ENCODE measurements at places on chromosomes 4 and X.
A peak's percentile ranks its signal among the peaks of the same experiment; 100 is the strongest.

DNA sequence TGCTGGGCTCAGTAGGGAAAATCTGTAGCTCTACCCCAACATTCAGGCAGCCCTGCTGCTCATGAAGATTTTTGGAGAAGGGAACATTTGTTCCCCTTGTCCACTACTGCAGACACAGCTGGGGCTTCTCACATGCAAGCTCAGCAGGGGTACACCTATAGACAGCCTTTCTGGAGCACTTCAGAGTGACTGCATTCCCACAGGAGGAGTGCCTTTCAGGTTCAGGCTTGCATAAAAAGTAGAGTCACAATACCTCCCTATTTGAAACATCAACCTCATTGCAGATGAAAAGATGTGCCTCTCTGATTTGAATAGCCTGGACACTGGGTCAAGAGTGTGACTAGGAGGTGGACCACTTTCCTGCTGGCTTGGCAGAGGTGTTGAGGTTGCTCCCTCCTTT, 53.3 kb upstream of the NAP1L2 start:
- DNase-seq = no peak

DNA sequence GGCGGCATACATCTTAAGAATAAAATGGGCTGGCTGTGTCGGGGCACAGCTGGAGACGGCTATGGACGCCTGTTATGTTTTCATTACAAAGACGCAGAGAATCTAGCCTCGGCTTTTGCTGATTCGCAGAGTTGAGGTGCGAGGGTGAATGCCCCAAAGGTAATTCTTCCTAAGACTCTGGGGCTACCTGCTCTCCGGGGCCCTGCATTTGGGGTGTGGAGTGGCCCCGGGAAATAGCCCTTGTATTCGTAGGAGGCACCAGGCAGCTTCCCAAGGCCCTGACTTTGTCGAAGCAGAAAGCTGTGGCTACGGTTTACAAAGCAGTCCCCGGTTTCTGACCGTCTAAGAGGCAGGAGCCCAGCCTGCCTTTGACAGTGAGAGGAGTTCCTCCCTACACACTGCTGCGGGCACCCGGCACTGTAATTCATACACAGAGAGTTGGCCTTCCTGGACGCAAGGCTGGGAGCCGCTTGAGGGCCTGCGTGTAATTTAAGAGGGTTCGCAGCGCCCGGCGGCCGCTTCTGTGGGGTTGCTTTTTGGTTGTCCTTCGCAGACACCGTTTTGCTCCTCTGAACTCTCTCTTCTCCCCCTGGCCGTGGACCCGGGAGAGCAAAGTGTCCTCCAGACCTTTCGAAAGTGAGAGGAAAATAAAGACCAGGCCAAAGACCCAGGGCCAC, 1.9 kb downstream of the SHOX start:
- no peak for DNase-seq

GRCh38 chr4:16351161-16351560, 124.9 kb upstream of the TAPT1 start:
- DNase-seq = no peak

- DNase-seq = peak; percentile 10
Observed at GRCh38 chrX:122770581-122770980, 413.5 kb upstream of the GRIA3 start.

DNA sequence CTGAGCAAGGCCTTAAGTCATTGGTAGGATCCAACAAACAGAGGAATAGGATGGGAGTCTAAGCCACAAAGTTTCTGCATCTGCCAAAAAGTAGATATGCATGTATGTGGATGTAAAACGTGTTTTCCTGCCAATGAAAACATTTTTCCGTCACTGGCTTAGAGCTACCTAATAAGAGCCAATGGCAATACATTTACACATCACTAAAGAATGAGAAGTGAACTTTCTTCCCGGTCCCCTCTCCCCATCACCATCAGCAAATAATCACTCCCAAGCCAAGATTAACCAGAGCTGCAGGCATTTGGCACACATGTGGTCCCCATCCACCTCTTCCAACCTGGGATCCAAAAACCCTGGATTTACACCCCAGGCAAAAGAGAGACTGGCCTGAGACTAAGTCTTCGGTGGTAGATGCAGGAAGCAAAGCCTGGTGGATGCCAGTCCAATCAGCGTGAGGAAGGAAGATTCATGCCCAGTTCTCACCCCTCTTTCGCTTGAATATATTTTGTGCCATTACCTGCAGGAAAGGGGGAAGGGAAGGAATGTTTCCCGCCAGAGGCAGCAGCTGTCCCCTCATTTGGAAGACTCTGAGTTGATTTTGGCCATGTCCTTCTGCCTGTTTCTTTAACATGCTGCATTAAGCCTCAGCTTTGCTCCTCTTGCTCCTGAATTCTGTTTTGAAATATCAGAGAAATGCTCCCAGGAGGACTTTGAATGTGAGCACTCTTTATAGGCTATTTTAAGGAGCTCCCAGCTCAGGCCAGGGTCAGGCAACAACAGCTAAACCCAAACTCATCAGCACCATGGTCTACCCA, 131.4 kb downstream of the CHIC2 start:
- peak; percentile 35 for DNase-seq

GRCh38 chrX:130109429-130110378, 593 bp downstream of the ELF4 start:
- peak; percentile 71 for DNase-seq

DNA sequence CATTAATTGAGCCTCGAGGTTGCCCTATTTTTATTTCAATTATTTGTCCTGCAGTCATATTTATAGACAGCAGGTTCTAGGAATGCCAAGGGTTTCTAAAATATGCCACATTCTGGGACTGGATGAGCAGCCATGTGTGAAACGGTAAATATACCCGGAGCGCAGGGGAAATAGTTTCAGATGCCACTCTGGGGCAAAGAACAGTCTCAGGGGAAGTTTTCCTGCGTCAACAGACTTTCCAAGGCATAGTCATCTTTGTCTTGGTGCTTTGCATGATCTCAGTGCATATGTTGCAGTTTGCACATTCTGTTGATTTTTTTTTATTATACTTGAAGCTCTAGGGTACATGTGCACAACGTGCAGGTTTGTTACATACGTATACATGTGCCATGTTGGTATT, 71.0 kb downstream of the GPAT3 start:
- DNase-seq = no peak

GRCh38 chr4:41747230-41748055, 1.1 kb downstream of the PHOX2B start:
- no peak for DNase-seq

DNA sequence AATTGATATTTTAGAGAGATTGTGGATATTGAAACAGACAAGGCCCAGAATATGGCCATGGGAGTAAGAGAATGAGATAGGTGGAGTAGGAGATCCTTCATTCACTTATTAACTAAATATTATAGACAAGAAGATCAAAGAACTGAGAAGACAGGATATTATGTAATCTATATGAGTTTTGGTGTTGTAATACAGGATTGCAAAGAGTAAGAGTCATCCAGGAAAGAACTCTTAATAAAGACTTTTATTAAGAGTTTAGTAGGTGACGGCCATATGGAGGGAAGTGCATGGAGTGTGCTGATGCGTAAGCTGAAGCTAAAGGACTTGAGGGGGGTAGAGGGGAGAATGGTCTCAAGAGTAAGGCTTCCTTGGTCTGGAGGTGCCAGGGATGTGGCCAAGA, 153.7 kb downstream of the VEGFC start:
- no peak for DNase-seq

- DNase-seq = no peak
Observed at GRCh38 chrX:11146411-11146810, 35.3 kb downstream of the HCCS start.

- DNase-seq = no peak
Observed at GRCh38 chr4:40399578-40399977, 64.4 kb downstream of the CHRNA9 start.

DNA sequence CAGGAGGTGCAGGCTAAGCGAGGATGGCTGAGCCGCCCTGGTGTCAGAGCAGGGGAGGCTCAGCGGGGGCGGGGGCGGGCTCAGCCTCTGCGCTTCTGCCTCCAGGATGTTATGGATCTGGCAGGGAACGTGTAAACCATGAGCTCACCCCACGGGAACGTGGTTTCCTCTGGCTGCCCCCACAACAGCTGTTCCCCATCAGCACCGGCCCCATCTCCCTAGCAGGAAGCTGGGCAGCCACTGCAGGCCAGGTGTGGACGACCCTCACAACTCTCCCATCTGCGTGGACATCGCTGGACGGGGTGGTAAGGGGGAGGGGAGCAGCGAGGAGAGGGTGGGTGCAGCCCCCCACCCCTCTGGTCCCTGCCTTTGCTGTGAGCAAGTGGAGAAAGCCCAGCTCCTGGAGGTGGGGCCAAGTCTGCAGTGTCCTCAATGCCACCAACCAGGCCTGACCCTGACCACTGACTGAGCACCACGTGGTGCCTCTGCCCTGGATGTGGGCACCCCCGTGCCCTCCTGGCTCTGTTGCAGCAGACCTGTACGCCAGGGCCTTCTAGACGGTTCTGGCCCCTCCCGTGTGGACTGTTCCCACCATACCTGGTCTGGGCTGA, 28.1 kb upstream of the SPON2 start:
- peak; percentile 68 for DNase-seq

DNA sequence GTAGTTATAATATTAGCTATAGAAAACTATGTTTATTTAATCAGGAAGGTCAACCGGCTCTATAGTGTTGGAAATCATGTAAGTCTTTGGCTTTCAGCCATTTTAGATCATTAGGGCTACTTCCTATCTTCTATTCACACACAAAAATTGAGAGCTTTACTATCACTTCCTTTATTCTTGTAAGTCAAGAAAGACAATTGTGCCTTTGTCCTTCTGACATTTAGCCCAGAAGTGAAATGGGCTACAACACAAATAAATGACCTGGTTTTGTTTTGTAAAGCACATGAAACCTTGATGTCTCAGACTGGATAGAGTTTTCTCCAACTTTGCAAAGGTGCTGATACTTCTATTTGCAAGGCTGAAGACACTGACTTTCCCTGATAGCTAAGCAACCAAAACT, 122.4 kb upstream of the ACSL4 start:
- DNase-seq = no peak

DNA sequence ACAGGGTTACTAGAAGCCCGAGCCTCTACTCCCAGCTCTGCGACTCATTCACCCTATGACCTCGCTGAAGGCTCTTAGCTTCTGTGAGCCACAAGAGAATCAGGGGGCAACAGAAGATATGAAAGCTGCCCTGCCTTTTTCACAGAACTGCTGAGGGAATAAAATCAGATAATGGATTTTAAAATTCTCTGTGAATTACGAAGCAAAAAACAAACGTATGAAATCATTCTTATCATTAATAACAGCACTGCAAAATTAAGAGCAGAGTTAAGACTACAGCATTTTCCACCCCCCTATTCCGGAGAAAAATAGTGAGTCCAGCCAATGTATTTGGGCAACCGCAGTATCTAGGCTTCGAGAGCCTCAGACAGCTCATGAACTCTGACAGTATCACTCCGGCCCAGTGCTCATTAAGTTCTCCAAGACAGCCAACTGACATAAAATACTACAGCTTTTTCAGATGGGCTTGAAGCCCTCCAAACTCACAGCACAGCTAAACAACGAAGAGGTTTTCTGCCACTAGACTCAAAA, 33.4 kb downstream of the AFAP1 start:
- no peak for DNase-seq

DNA sequence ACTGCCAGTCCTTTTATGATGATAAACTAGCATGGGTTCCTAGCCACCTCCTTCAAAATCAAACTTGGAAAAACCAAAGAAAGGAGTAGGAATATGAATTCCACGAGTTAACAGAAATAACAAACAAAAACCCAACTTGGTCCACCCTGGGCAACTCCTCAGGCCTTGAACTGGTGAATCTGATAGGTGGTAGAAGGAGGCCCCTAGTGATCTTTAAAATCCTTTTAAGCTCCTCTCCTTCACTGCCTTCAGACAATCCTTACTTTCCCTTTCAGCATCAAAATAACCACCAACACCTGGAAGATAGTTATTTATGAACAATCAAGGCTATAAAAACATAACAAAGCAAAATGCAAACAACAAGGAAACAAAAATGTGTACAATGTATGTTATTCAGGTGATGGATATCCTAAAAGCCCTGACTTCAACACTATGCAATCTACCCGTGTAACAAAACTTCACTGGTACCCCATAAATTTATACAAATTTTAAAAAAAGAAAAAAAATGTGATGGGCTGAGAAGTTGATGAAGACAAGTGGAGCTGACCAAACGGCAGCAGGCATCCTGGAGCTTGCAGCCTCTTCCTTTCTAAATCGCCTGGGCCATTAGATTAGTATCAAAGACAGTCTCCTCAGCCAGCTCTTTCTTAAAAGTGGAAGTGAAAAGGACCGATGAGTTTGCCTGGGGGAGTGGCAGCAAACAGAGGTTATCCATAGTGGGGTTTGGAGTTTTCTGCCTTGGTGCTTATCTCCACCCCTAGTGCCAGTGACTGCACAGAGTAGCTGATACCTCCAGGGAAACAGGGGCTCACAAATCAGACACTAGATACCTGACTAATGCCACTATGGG, 179.6 kb downstream of the TMA16 start:
- DNase-seq = no peak

DNA sequence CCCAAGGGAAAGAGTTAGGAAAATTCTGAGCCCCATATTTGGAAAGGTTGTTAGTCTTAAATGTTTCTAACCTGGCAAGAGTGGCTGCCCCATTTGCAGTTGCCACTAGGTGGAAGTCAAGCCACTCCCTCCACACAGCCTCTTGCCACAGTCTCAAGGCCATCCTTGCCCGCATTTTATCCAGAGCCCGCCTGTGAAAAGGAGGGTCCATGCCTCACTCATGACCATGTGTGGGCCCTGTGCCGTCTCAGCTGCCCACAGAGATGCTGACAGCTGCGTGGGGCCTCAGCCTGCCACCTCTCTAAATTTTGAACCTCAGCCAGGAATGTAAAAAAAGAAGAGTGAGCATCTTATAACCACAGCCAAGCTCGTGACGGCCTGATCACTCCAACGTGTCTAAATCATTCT, 201.5 kb upstream of the FAM241A start:
- DNase-seq = peak; percentile 56

DNA sequence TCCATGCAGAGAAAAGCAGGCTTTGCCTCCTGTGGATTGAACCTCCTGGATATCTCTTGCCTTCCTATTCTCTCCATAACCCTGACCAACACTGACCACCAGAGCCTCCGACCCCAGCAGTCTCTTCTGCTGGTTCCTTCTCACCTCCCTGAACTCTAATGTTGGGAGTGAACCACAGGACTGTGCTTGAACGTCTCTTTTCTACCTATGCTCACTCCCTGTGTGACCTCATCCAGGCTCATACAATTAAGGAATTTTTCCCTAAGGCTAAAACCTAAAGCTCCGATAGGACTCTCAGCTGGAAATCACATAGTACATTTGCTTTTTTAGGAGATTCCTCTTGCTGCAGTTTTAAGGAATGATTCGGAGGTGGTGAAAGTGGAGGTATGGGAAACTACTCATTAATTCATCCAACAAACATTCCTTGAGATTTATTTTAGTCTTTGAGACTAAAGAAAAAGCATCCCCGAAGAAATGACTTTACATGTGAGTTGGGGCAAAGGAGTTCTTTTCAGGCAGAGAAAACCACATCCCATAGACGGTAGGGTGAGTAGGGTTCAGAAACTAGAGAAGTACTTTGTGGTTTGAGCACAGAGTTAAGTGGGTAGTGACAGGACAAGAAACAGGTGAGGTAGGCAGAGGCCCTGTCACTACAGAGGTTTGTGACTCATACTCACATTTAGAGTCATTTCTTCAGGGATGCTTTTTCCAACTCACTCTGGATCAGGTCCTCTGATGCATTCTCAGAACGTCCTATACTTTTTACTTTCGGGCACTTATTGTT, 30.8 kb downstream of the NDNF start:
- DNase-seq = no peak
